ENCODE measurements at places on chromosomes 5 and 9.

DNA sequence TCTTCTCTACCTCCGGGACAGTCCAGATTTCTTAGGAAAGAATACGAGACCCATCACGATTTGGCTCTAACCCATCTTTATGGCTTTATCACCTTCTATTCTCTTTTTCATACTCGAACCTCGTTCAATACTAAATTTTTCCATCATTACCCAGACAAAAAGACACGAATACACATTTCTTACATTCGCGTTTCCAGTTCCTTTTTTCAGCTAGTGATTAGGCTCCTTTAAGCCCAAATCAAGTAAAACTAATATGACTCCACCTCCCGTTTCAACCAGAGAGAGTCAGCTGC, 506 bp downstream of the ZBTB6 start:
- DNase-seq: no peak

GRCh38 chr9:120386390-120387131, 193.4 kb downstream of the CDK5RAP2 start:
- DNase-seq: no peak

DNA sequence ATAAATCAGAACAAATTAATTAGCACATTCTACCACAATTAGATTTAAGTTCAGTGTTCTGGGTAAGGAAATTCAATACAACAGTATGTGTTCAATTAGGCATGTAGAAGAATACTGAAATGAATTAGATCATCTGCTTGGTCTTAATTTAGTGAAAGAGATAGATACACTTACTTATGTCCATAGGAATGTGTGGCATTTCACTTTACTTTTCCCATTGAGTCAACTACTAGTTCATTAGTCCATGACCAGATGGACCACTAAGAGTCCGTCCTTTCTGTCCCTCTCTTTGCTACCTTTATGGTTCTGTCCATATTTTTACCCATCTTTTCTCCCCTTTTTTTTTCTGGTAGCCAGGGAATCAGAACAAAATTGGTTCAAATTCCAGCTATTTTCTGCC, 276.9 kb downstream of the OSTF1 start:
- no peak for DNase-seq

GRCh38 chr5:180304431-180305375, 12.8 kb upstream of the MAPK9 start:
- DNase-seq: no peak

GRCh38 chr5:39714036-39714698, 289.4 kb upstream of the DAB2 start:
- DNase-seq: no peak

DNA sequence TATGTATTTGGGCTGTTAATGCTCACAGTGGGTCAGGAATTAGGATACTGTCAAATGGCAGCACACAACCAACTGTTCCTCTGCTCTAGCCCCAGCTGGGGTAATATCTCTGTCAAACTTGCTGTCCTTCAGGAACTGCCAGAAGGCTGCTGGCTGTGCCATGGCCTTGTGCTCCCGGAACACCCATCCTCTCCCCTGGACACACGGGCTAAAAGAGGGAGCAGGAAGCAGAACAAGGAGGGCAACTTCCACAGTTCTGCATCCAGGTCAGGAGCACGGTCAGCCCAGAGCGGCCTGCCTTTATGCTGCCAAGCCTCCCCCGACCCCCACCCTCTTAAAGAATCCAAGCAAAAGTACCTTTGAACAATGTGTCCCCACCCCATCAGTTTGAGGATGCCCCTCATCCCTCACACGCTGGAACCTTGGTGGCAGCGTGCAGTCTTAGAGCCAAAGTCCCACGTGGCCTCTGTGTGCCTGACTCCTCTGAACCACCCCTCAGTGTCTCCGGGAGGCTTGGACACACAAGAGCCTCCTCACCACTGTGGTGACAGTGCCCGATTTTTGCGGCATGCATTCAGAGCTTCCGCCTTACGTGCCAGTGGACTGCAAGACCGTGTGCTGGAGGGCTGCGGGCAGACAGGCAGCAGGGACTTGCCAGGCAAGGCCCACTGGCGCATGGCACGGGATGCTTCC, 60.8 kb downstream of the PSMB7 start:
- DNase-seq: no peak

DNA sequence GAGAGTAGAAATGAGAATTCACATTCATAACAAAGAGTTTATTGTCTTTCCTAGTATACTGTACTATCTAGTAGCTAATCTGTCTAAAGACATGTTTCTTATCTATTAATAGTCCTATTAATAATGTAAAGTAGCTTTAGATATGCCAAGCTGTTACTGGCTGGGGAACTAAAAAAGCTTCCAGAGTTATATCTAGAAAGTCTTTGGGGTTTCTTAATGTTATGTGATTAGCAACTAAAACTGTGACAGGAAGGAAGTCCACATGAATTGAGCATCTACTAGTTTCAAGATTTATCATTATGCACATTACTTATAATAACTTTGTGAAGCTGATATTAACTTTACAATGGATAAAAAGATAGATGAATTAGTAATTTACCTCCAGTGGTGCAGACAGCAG, 122.7 kb upstream of the CDKN2B start:
- no peak for DNase-seq

GRCh38 chr5:89313804-89314588, 431.0 kb upstream of the MEF2C start:
- no peak for DNase-seq

DNA sequence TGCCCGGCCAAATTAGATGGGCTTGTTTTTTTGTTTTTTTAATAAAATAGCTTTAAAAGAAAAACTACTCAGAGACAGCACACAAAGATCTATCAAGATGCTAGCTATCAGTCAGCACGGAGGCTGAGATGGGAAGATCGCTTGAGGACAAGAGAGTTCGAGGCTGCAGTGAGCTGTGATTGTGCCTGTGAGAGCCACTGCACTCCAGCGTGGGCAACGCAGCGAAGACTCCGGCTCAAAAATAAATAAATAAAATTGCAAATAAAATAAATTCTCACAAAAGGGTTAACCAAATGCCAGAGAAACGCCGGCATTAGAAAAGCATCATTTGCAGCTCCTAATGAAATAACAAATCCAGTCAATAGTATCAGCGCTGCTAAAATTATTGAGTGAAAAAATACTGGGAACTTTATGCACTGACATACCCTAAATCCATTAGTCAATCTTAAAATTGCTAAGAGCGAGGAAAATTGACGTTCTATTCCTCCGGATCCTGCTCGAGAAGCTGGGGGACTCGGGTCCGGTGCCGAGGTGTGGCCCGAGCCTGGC, 681 bp downstream of the CPLANE1 start:
- DNase-seq: no peak

DNA sequence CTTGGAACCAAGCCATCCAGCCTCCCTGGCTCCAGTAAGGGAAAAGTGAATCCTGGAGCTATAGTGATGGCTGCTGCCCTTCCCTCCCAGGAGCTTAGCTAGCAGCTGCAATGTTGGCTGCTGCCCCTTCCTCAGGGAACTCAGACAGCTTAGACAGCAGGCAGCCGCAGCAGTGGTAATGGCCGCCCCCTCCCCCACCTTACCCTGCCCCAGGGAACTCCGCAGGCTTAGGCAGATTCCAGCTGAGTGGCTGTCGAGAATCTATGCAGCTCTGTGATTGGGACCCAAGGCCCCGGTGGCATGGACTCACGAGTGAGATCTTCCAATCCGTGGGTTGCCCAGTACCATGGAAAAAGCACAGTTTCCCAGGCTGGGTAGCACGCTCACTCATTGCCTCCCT, 378.6 kb downstream of the NNT start:
- no peak for DNase-seq

DNA sequence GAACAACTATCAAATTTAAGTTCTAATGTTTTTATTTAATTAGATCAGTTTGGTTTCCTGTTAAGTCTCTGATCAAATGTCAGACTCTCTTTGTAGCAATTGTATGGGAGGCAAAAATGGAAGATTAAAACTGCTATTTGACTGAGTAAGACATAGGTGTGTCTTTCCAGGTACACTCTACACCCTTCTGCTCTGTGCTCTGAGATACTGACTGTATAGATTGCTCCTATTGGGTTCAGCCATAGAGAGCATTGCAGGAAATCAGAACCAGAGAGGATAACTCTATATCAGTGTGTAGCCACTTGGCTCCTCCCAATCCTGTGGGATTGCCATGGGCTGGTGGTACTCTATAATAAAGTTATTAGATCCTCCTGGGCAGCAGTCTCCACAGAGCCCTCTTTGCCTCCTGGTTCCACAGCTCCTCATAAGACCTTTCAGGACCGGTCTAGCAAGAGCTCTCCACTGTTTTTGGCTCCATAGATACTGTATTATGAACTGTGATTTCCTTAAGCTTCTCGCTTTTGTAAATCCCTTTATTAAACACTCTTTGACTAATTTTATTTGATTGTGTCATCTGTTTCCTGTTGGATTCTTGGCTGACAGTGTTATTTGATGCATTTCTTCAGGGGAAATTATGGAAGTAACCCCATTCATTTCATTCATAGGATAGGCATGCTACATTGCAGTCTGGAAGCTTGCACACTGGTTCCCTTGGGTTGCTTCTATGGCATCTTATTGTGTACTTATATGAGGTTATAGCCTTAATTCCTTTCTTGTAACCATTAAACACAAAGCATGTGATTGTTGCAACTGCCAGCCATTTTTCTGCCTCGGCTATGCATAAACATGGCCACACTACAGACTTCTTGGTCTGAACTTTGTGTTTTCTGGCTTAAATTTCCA, 115.6 kb downstream of the VCAN start:
- DNase-seq: no peak

GRCh38 chr9:84485539-84485938, 145.0 kb upstream of the SLC28A3 start:
- DNase-seq: no peak

- no peak for DNase-seq
Measured at GRCh38 chr5:139872052-139872766, 76.6 kb downstream of the PSD2 start.

DNA sequence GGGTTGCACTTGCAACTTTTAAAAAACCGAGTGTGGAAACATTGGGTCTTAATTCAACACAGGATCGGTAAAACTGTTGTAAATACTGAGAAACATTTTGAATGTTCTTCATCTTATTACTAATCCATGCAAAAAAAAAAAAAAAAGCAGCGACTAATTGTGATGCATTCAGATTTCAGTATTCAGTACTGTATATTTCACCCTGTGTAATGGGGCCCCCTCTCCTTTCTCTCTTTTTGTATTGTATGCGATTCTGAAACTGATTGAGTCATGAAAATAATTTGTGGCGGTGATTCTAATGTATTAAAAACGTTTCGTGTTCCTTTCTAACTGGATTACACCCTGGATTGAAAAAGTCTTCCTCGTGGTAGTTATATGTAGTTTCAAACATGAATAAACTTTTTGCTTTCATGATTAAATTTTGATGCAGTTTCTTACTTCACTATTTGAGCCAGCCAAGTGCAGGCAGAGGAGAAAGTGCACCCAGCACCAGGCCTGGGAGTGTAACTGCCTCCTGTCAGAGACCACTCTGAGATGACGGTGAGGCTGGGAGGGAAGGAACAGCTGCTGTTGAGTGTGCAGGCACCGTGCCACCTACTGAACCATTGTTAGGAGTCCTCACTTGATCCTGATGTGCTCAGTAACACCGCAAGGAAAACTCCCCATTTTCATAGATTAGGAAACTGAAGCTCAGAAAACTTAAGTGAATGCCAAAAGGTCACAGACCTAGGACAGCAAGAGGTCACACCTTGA, 220.0 kb downstream of the PBX3 start:
- no peak for DNase-seq

DNA sequence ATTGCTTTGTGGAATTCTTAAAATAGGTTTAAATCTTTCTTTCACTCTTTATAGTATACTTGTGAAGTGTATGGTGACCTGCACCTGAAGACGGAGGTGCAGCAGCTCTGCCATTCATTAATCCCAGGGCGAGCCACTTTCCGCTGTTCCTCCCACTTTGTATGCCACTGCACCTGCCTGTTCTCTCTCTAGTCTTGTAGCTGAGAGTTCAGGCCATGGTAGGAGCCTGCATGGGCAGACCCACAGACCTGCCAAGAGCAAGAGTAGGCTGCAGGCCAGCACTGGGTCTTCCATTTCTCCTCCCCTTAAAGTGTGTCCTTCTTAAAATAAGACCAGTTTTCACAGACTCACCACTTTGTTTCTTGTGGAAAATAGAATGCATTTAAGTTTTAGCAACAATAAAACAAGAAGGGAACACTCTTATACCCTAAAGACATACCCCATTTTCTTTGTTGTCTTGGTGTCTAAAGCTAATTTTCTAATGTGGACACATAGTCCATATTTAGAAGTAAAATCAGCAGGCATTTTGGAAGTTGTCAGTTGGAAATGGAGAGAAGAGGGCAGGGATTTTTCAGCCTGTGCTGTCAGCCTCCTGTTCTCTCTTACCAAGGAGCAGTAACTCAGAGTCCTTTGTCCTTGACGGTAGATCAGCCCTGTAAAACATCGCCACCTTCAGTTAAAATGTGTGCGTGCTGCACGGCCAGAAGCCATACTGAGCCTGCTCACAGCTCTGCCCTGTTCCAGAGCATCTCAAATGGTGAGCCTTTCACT, 103.2 kb downstream of the SNCAIP start:
- DNase-seq: no peak

Measured in activated naive CD4-positive, alpha-beta T cell (primary cell).